SJCRH30 (cell line): ENCODE measurements at places on chromosomes 5 and 9. TPM values are rescaled to one million over a fixed set of nuclear protein-coding genes. Genes with fewer than 3 reads are reported as not detected.

The FBXO38 gene
- total RNA-seq: 43.9 and 49.9 TPM in 2 replicates

The PLEKHG4B gene
- 3.9 and 4.0 TPM in 2 replicates for total RNA-seq

The MELK gene
- 86.3 and 94.3 TPM in 2 replicates for total RNA-seq

The ZSWIM6 gene
- total RNA-seq: 10.6 and 12.0 TPM in 2 replicates

The ADGRD2 gene
- total RNA-seq: not detected in 2 replicates

The RECK gene
- total RNA-seq: 8.1 and 10.1 TPM in 2 replicates

The GRM6 gene
- not detected in 2 replicates for total RNA-seq

The AP3B1 gene
- total RNA-seq: 79.6 and 93.0 TPM in 2 replicates

The CAVIN4 gene
- 5.4 and 7.1 TPM in 2 replicates for total RNA-seq

The WNT8A gene
- not detected in 2 replicates for total RNA-seq

- DNase-seq: no peak
Measured at GRCh38 chr9:87854580-87854955, 28.1 kb upstream of the SPATA31E1 start.

GRCh38 chr5:77218263-77218662 lies 7.8 kb downstream of the PDE8B start:
- DNase-seq: no peak

DNA sequence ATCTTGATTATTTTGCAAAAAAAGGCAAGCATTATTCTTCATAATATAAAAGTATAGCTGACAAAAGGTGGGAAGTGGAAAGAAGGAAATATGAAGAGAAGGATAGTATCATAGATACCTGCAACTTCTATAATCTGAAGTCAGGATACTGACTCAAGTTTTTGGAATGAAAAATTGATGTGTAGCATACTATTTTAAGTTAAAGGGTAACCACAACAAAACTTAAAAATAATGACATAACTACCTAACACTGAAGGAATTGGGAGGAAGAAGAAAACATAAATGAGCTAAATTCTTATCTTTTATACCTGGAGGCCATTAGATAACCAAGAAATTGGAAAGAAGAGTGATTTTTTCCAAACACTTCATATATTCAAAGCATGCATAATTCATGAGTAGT lies 51.8 kb upstream of the TLE1 start:
- no peak for DNase-seq

DNA sequence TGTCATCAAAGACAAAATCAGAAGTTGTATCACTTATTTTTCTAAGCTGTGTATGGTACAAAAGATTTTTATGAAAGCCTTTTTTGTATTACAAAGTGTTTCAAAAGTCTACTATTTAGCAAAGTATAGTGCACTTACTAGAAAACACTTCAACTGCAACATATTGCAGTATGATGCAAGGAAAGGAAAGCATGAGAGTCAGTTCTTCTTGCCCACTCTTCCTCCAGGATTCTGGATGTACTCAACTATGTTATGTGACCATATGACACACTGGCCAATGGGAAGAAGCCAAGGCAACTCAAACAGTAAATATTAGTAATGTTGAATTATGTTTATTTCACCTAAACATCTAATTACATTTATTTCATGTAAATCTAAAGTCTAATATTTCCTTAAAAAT lies 49.5 kb upstream of the TYRP1 start:
- no peak for DNase-seq

DNA sequence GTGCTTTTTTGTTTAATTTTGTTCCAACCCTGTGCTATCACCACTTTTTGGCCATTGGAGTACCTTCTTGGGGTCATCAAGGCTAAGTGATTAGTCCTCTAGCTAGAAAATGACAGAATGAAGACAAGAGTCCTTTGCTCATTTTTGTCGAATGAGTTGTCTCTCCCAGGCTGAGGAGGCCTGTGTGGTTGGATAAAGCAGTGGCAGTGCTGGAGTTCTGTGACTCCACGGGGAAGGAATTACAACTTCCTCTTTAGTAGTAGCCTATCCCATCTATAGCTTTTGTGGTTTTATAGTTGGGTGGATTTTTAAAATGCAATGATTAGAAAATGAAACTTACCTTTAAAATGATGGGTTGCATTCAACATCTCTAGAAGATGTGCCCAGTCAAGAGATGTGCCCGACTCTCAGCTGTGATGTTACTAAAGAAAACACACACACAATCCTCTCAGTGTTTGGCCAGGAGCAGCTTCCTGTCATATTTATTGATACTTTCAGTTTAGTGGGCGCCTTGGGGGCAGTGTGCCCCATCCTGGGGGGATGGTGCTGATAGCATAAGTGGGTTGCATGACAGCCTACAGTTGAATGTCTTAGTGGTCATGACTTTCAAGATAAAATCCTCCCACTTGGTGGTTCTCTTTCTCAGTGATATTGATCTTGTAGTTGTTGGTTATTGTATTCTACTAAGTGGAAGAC lies 11.9 kb downstream of the OTULINL start:
- DNase-seq: no peak

- DNase-seq: no peak
Measured at GRCh38 chr9:132989414-132989996, 11.0 kb downstream of the GFI1B start.

DNA sequence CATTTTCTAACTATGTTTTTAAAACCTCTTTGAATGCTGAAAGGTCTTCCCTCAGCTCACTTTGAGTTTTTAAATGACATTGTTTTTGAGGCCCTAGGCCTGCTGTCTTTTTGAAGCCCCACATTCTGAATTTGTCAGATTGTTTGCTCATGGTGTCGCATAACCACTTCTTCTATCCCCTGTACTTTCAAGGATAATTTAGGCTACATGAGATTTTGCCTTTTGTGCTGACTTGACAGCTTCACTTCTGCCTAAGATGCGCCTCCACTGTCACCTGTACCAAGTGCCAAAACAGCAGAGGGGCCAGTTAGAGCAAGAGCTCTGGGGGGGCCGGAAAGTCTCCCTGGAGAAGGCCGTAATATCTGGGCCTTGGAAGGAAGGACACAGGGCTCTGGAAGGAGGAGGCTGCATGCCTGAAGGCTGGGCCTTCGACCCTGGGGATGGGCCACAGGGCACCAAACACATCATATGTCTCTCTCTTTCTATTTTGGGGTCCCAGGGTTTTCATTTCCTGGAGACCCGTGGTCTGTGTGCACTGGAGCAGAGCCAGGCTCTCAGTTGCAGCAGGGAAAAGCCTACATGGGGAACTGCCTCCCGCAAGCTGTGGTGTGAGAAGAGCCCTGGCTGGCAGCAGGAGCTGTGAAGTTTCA lies 49.1 kb downstream of the NDST1 start:
- DNase-seq: no peak

DNA sequence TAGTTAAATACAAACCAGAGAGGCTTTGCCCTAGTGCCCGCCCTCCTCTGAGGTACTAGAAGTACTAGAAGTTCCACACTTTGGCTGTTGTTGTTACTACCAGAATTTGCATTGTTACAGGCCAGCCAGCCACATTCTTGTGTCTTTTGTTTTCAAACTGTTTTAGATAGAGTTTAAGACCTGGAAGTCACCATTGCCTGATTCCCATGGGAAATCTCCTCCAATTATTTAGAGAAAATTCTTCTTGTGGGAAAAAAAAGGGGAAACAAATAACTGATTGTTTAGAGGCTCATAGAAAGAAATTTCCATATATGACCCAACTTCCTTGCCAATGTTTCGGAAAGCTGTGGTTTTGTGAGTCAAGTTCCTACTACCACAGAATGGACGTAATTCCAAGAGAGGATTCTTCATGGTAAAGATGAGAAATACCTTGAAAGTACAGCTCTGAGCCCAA lies 252.2 kb downstream of the GOLPH3 start:
- no peak for DNase-seq

- DNase-seq: no peak
Measured at GRCh38 chr9:100120286-100120685, 21.2 kb downstream of the INVS start.

DNA sequence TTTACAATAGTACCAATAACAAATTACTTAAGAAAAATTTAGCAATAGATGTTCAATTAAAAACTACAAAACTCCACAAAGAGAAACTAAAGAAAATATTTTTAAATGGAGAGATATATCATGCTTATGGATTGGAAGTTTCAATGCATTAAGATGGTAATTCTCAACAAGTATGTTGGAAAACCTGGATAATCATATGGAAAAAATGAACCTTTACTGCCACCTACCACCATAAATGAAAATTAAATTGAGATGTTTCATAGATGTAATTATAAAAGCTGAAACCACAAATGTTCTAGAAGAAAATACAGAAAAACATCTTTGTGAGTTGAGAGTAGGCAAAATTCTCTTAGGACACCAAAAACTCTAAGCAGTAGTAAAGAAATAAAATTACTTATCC lies 121.7 kb downstream of the ANKRD18B start:
- DNase-seq: no peak
